Natural killer cell (primary cell): ENCODE measurements at places on chromosomes 16 and 17.
A peak's percentile ranks its signal among the peaks of the same experiment; 100 is the strongest.

DNA sequence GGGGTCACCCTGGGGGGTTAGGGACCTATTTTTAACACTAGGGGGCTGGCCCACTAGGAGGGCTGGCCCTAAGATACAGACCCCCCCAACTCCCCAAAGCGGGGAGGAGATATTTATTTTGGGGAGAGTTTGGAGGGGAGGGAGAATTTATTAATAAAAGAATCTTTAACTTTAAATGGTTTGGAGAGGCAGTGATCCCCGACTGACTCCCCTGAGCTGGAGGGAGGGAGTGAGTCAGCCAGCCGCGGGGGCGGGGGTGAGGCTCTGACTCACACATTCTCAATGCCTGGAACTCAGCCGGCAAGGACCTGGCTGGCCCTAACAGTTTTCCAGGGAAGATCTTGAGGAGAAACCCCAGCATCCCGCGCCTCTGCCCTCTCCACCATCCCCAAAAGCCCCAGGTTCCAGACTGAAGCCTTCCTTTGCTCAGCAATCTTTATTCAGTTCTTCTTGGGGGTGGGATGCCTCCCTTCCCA, 1.5 kb downstream of the HCFC1R1 start:
- peak; percentile 81 for DNase-seq

GRCh38 chr17:78151514-78152008, 5.4 kb downstream of the C17orf99 start:
- DNase-seq, result no peak

- DNase-seq, result no peak
Measured at GRCh38 chr16:69589434-69590269, 23.9 kb downstream of the NFAT5 start.

GRCh38 chr16:85246473-85246872, 134.2 kb upstream of the CIBAR2 start:
- DNase-seq, result no peak

DNA sequence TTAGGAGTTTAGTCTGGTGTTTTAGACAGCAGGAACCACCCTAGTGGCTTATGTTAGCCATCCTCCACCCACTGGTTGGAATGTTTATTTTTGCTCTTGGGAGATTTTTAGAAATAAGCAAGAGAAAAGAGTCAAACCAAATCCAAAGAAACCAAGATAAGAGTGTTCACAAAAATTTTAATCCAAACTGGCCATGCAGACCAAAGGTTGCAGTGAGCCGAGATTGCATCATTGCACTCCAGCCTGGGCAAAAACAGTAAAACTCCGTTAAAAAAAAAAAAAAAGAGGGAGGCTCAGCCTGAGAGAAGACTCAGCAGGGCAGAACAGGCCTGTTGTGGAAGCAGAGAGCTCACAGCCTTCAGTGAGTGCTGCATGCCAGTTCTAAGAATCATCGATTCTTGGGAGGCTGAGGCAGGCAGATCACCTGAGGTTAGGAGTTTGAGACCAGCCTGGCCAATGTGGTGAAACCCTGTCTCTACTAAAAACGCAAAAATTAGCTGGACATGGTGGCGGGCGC, 12.2 kb upstream of the C16orf54 start:
- no peak for DNase-seq
